Substantia nigra (tissue), 51 donors: ENCODE measurements at places on chromosomes 1 and 21.

GRCh38 chr1:111882559-111882958 lies 106.9 kb downstream of the KCND3 start:
- DNase-seq, result no peak

DNA sequence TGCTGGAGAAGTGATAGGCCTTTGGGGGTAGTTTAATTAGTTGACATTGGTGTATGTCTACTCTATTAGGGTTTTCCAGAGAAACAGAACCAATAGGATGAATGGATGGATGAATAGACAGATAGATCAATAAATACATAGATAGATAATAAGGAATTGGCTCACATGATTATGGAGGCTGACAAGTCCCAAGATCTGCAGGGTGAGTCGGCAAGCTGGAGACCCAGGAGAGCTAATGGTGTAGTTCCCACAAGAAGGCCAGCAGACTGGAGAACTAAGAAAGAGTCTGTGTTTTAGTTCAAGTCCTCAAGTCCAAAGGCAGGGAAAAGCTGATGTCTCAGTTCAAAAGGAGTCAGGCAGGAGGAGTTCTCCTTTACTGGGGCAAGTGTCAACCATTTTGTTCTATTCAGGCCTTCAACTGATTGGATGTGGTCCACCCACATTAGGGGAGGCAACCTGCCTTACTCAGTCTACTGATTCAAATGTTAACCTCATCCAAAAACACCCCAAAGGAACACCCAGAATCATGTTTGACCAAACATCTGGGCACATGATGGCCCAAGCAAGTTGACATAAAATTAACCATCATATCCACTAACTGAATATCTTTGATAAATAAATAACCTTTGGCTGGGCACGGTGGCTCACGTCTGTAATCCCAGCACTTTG lies 4.5 kb upstream of the SDE2 start:
- no peak for DNase-seq

- no peak for DNase-seq
Observed at GRCh38 chr21:25806060-25806459, 71.3 kb downstream of the GABPA start.

DNA sequence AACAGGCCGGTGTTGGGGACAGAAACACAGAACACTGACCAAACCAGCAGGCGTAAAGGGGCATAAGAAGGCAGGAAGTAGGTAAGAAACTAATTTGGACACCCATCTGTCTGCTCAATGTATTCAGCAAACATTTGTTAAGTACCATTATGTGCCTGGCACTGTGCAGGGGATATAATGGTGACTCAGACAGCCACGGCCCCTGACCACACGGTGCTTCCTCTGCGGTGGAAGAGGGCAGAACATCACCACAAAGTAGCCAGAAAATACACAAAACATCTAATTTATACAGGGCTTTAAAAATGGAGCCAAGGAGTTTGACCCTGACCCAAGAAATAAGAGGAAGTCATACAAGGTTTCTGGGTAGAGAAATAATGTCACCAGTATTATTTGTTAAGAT lies 12.9 kb downstream of the DNAJC11 start:
- no peak for DNase-seq

GRCh38 chr21:45415188-45415942 lies 10.4 kb downstream of the COL18A1 start:
- no peak for DNase-seq
